ENCODE measurements at places on chromosomes 12 and 14.

- no peak for DNase-seq
Observed at GRCh38 chr12:110556705-110557104, 26.4 kb downstream of the PPTC7 start.

GRCh38 chr12:108112832-108113556, 16.1 kb upstream of the WSCD2 start:
- DNase-seq: no peak

DNA sequence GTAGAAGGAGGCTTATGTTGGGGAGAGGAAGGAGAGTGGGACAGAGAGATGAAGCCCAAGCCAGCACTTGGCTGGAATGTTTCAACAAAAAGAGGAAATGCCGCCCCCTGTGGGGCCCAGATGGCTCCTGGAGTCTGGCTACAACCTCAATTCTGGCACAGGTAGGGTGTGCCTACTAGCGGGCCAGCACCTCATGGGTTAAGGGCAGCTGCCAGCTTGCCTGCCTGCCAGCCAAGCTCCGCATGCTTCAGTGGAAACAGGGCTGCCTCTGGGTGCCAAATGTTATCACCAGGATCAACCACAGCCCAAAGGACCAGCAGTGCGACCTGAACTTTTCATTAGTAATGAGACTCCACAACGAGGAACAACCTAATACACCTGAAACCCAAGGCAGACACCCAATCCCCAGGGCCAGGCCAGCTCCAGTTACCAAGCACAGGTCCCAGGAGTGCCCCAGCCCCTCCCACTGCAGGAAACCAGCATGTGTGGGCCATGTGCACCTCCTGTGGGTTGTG, 11.3 kb downstream of the RAB15 start:
- no peak for DNase-seq

DNA sequence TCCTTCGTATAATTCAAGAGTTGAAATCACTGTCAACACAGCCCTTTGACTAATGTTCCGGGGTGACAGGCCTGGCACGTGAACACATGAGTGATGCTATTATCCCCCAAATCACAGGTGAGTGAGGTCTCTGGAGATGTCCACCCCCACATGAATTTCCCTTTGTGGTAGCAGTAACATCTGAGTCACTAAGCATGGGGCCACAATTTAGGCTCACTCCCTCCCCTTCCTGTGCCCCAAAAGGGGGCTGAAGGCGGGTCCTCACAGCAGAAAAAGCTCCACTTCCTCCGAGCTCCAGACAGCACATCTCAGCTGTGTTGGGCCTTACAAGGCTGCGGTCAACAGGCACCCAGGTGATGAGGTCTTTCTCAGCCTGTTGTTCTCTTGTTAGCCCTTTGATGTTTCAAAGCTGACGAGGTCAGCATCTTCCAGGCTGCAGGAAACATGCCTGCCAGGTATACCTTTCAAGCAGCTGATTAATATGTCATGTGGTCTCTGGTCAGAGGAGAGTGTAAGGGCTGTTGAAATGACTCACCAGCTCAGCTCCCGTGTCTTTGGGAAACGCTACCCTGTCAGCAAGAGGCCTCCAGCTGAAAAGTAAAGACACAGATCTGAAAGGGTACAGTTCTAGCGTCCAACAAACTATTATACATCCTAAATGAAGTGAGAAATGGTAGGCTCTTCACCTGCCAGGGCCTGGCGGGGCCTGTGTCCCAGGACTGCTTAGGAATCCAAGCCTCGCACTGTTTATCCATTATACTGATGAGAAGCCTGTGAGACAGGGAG, 107.3 kb downstream of the ZFP36L1 start:
- peak; percentile 57 for DNase-seq

DNA sequence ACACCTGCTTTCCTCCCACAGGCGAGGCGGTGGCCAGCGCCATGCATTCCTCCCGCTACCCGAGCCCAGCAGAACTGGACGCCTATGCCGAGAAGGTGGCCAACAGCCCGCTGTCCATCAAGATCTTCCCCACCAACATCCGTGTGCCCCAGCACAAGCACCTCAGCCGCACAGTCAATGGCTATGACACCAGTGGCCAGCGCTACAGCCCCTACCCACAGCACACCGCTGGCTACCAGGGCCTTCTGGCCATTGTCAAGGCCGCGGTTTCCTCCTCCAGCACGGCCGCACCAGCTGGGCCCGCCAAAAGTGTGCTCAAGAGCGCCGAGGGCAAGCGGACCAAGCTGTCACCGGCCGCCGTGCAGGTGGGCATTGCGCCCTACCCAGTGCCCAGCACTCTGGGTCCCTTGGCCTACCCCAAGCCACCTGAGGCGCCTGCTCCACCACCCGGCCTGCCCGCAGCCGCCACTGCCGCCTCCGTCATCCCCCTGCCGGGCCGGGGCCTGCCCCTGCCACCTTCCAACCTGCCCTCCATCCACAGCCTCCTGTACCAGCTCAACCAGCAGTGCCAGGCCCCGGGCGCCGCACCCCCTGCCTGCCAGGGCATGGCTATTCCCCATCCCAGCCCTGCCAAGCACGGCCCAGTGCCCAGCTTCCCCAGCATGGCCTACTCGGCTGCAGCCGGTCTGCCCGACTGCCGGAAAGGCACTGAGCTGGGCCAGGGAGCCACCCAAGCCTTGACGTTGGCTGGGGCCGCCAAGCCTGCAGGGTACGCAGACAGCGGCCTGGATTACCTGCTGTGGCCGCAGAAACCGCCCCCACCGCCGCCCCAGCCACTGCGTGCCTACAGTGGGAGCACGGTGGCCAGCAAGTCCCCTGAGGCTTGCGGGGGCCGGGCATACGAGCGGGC, 54.6 kb downstream of the FAM222A start:
- no peak for DNase-seq

Data from transverse colon (tissue), 4 donors.